ENCODE measurements at places on chromosomes 11 and 22.

GRCh38 chr11:73659961-73660360, 13.6 kb downstream of the PLEKHB1 start:
- DNase-seq, result no peak

DNA sequence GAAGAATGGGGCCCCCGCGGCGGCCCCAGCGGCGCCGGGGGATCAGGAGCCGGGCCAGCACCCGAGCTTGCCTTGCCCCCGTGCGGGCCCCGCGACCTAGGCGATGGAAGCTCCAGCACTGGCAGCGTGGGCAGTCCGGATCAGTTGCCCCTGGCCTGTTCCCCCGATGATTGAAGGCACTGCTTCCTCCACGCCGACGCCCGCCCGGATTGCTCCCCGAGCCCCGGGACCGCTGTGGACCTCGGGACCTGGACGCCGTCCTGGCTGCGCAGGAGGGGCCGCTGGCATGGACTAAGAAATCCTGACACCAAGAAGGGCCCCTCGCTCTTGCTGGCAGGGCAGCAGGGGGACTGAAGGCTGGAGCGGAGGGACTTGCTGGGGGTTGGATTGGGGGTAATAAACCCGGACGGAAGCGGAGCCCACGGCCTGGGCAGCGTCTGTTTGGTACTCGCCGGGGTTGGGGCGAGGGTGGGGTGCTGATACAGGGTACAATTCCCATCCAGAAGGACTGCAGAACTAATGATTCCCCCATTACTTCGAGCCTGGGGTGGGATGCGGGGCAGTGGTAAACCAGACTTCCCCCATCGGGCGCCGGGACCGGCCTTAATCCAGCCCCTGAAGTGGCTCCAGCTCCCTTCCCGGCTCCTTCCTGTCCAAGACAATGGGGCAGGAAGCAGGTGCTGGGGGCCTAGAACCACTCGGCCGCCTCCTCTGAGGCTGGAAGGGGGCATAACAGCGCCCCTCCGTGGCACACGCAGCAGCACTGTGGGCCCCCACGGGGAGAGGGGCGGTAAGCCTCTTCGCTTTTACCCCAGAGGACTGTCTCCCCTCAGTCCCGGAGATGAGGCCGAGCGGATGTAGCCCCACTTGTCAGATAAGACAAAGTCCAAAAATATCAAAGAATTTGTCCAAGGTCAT, 1.0 kb downstream of the CCDC85B start:
- DNase-seq, result no peak

GRCh38 chr22:47449508-47450270, 687.2 kb downstream of the TBC1D22A start:
- DNase-seq, result no peak

DNA sequence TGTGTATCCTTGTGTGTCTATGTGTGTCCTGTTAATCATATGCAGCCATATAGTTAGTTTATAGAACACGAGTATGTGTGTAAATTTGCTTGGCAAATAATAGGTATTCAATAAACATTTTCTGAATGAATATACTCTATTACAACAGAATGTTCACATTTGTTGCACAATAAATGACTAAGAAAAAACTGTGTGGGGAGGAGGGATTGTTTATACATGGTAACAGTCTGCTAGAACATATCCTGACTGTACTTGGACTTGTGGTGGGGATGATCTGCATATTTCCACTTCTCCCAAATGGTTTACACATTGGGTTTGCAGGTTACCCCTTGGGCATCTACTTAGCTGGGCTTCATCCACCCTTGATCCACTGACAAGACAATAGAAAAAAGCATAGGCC, 194.6 kb downstream of the INSC start:
- DNase-seq, result no peak

DNA sequence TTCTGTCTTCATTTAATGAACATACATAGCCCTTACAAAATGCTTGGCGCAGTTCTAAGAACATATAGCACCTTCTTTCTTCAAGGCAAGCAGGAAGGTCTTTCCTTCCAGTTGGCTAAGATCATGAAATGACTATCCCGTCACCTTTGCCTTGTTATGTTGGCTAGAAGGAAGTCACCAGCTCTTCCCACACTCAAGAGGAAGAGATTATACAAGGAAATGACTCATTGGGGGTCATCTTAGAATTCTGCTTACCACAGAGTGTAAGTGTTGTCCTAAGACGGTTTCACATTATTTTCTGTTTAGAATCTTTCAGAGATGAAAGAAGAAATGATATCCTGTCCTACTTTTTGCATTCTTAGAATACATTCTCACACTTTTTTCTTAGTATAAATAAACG, 808.0 kb upstream of the LUZP2 start:
- no peak for DNase-seq

DNA sequence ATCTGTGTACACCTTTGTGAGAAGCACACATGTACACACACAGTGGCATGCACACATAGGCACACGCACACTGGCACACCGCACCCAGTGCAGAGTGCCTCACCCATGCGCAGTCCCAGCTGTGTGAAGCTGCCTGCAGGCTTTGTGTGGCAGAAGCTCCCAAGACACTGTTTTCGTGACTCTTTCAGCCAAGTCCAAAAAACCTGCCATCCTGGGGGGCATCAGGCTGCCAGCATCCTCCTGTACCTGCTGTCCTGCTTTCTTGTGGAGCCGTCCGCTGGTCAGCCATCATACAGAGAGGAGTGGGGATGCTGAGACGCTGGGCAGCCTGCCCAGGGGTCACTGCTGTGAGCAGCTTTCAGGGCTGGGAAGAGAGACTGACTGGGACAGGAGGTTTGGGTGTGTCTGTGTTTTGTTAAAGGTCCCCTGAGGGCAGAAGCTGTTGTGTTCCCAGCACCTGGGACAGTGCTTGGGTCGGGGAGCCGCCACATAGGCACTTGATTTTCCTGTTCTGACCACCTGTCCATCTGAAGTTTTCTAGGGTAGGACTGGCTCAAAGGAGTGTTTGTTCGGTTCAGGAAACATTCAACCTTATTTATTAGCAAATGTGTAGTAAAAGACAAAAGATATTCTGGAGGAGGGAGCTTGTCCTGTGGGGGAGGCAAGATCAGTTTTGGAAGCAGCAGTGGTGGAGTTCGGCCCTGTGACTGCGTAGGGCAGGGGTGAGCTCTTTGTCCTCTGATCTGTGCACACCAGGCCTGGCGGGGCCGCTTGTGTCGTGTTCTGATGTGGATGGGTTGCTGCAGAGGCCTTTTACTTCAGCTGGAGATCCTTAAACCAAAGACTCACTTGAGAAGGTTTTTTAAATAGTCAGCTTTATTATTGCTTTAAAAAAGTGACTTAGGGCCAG, 29.7 kb downstream of the AP2A2 start:
- DNase-seq, result no peak

- DNase-seq, result no peak
Observed at GRCh38 chr22:22702237-22703202, 58.1 kb downstream of the GGTLC2 start.

DNA sequence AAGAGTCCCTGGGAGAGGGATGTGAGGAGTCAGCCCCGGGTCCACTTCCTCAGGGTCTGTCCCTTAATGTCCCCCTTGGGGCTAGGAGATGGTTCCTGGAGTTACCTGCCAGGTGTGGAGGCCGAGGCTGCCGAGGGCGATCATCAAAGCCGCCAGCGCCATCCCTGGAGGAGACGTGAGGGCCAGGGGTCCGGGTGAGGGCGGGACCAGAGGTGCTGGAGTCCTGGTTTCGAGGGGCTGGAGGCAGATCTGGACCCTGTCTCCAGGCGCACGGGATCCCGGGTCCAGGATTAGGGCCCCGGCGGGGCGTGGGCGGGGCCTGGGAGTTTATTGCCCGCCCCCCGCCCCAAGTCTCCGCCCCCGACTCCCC, at the start of gene ART5:
ART5 (minus strand) TSS at position 292 of the 370 bp plus-strand sequence; CDS start at position 162, 130 bp downstream.
- DNase-seq, result no peak

DNA sequence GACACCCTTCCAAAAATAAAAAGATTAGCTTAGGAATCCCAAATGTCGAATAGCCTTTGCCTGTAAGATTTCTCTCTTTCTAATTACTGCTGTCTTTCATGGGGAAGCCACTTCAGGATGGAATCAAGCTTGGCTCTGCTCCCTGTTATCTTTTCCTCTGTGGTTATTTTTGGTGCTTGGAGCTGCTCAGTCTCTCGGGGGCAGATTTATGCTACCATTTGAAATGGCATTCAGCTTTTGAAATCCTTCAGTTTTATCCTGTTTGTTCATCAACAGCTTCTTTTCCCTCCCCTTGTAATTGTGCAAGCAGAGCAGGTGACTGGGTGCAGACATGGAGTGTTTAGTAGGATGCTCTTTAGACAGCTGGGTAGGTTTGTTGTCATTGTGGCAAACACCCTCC, 111.0 kb downstream of the DBX1 start:
- DNase-seq, result no peak

DNA sequence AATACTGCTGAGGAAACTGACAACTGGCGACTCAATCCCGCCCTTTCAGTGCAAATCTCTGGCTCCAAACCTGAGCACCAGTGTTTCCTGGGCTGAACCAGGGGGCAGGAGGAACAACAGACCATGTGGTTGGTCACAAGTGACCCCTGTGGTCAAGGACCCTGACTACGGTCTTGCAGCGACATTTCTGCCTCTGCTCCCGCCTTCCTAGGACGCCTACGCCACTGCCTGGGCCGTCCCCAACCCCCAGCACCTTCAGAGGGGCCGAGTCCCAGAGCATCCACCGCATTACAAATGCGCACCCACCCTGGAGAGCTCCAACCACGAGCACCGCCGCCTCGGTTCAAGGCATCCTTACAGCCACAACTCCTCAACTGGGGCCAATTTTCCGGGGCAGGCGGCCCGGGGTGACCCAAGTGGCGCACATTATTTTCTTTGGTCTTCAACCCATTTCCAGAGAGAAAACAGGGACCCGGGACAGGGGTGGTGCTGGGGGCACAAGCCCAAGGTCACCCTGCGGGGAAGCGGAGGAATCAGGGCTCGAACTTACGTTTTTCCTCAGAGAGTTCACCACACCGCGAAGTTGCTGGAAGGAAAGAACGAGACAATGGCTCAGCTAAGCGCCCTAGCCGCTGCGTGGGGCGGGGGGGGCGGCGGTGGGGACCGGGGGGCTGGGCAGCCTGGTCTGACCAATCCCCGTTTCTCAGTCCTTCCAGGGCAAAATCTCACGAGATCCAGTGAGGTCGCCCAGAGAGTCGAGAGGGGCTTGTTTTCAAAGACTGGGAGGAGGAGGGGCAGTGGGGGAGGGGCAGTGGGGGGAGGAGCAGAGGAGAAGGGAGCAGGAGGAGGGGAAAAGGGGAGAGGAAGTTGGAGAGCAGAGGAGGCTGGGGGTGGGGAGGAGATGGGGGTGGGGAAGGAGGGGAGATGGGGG, 1.8 kb downstream of the PRAME start:
- DNase-seq, result no peak

GRCh38 chr11:113864410-113864809, 11.0 kb downstream of the USP28 start:
- no peak for DNase-seq

- DNase-seq, result no peak
Observed at GRCh38 chr11:90124371-90124770, 10.1 kb upstream of the NAALAD2 start.

DNA sequence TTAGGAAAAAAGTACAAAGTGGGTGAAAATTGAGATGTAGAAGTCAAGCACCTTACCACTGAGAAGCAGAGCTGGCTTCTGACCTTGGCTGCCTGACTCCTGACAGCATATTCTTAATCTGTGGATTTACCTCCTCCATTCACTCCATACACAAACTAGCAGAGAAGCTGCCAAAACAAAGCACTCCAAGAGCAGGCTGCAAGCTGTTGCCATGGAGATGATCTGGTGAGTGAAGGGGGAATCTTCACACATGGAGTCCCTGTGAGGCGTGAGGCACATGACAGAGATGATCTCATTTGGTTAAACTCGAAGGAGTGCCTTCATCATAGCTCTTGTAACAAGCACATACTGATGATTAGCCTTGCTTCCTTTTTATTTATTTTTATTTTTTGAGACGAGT, 16.1 kb downstream of the COMMD9 start:
- no peak for DNase-seq

- no peak for DNase-seq
Observed at GRCh38 chr11:104946907-104947306, 21.5 kb downstream of the CASP4 start.

GRCh38 chr11:57597916-57598830, 688 bp downstream of the SERPING1 start:
- peak; percentile 69 for DNase-seq

DNA sequence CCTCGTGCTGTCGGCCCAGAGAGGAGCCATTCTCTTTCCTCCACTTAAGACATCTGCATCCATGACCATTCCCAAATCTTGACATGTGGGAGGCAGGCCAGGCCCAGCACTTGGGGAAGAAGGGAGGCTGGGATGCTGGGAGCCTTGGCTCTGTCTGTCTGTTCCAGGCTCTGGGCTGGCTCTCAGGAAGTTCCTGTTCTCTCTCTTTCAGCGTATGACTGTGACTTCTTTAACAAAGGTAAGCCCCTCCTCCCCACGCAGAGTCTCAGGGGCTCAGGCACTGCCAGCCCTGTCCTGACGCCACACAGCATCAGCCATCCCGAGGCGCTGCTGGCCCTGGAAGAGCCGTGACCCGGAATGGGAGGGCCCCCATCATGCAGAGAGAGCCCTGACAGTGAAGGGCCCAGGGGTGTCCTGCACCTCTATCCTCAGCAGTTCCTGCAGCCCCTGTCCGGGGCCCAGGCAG, 52.4 kb downstream of the OTOG start:
- no peak for DNase-seq

DNA sequence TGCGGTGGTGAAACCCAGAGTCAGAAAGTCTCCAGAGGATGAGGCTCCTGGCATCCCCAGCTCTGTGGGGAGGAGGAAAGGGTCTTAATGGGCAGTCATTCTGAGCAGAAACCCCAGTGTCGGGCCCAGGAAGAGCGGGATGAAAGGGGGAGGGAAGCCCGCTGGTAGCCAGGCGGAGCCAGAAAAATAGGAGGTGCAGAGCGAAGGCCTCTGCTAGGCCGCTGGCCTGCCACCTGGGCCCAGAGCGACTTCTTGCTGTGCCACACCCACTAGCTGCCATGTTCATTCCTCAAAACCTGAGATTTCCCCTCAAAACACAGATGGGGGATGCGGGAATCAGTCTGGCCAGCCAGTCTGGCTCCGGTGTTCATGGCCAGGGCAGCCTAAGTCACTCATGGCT, 650 bp upstream of the POU2AF3 start:
- no peak for DNase-seq

- DNase-seq, result no peak
Observed at GRCh38 chr11:123169821-123170220, 25.2 kb downstream of the CLMP start.

DNA sequence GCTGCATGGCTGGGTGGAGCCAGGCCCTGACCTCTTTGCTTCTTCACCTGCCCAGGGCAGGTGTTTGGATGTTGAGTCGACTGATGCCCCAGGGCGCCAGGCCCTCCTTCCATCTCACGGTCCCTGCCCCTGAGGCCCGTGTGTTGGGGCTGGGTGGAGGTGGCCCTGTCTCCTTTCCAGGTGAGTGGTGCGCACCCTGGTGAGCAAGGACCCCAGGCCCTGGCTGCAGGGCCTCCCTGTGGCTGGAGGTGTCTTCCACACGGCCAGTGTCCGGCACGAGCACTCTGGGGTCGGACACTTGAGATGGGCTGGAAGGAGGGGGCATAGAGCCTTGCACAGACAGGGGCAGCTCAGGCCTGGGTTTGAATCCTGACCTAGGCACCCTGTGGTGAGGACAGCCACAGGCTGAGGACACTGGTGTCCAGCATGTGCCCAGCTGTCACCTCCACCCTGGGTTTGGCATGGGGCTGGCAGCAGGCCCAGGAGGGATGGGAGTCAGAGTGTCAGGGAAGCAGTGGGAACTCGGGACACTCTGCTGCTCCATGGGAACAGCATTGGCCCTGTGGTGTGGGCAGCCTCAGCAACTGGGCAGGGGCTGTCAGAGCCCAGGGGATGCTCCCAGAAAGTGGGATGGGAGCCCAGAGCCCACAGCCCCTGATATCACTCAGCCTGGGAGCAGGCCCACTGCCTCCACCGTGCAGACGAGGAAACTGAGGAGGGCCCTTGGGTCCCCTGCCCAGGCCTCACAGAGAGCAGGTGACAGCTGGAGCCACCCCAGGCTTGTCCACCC, 37.1 kb upstream of the CCDC188 start:
- DNase-seq, result no peak
